ENCODE measurements at places on chromosomes 5 and 9.
A peak's percentile ranks its signal among the peaks of the same experiment; 100 is the strongest.

DNA sequence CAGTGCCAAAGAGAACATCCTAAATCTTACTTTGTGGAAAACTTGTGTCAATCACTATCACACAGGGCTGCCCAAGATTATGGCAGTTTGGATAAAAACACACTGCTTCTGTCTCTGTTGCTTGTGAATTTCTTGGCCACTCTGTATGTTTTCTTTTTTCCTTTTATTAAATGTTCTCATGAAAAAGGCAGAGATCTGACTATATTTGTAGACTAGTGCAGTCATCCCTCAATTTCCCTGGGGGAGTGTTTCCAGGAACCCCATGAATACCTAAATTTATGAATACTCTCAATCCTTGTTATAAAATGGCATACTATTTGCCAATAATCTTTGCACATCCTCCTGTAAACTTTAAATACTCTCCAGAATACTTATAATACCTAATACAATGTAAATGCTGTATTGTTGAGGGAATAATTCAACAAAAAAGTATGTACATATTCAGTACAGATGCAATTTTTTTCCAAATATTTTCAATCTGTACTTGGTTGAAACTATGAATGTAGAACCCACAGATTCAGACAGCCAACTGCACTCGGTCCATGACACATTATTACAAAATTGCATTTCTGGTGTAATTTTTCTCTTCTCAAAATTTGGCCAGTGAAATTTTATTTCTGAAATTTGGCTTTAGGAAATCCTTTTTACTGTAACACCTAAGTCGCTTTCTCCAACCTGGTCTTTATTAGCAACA, 391.9 kb upstream of the PRR16 start:
- no peak for DNase-seq

DNA sequence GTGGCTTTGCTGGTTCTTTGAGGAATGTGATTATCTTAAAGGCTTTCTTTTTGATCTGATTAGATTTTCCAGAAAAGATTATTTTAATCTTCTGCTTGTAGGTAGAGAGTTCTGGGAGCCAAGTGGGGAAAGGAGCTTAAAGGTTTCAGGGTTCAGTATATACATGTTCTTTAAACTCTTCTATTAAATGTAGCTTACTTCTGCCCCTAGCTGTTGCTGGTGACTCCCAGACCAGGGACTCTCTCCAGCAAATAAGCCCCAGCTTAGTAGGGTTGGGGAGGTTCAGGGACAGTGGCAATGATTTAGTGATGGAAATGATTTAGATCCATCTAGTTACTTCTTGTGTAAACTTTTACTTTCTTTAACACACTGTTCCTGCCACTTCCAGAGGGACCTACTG, 72.2 kb downstream of the SLC12A2 start:
- no peak for DNase-seq

GRCh38 chr5:173399851-173400250, 71.6 kb upstream of the STC2 start:
- no peak for DNase-seq

DNA sequence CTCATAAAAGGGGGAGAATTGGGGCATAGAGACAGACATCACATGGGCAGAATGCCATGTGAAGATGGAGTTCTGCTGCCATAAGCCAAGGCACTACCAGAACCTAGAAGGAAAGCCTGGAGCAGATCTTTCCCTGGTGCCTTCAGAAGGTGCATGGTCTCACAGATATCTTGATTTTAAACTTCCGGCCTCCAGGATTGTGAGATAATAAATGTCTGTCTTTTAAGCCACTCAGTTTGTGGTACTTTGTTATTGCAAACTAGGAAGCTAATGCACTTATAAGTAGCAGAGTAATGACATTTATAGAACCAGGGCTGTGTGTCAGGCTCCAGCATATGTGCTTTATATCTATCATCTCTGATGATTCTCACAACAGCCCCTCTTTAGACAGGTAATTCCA, 130.4 kb downstream of the ASTN2 start:
- no peak for DNase-seq

DNA sequence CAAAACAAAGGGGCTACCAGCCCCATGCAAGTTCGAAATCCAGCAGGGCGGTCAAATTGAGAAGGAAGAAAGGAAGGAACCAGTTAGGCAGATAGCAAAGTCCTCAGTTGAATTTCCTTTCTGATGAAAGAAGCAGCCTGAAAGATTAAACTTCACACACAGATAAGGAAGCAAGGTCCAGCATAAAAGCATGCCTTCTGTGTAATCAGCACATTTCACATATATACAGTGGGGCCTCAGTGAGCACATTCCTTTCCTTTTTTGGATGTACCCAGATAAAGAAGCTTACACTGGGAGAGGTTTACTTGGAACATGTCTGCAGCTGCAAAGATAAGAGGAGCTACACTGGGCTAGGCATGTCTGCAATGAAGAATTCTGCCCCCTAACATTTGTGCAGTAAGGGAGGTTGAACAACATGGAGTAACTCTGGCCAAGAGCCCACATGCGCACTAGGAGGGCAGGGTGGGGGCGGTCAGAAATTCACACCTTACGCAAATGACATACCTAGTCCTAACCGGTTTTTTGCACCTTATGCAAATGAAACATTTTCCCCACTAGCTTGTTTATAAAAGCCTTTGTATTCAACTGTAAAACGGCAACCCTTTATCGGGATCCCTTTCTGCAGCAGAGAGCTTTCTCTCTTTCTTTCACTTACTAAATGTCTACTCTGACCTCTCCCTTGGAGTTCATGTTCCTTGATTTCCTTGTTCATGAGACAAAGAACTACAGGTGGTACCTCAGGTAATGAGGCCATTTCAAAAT, 149.7 kb upstream of the FBXL17 start:
- DNase-seq = no peak

DNA sequence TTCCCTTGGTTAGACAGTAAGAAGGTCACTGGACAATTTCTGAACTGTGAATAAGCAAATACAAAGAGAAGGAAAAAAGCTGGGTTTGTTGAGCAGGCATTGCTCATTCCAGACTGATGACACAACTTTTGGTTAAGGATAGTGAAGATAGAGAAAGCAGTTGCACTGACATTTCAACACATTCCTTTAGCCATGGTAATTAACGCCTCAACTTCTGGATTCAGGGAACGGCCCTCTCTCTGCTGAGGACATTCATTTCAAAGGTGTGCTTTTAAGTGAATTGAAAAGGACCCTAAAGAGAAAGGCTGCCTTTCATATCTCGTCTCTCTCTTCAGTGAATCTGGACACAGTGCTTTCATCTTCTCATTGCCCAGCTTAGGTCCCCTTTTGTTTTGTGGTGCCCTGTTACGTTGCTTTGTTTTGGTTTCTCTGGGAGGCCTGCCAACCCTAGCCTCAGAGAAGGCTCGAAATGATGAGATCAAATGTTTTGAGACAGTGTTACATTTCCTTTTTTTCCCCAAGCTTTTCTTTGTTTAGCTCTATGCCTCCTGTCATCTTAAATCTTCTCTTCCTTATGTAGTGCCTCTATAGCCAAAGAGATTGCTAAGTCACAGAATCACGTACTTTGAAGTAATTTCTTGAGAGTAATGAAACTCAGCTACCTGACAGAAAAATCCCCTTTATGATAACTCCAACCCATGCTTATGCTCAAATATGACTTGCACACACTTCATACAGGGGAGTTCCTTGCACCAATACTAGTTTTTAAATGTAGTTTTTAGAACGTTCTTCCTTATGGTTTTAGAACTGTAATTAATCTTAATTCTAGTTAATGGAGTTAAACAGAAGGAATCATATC, 94.4 kb upstream of the IFNE start:
- peak; percentile 27 for DNase-seq

- DNase-seq = no peak
Measured at GRCh38 chr9:7209990-7210389, 452.2 kb downstream of the KDM4C start.

- no peak for DNase-seq
Measured at GRCh38 chr5:33816791-33817190, 75.0 kb downstream of the ADAMTS12 start.

DNA sequence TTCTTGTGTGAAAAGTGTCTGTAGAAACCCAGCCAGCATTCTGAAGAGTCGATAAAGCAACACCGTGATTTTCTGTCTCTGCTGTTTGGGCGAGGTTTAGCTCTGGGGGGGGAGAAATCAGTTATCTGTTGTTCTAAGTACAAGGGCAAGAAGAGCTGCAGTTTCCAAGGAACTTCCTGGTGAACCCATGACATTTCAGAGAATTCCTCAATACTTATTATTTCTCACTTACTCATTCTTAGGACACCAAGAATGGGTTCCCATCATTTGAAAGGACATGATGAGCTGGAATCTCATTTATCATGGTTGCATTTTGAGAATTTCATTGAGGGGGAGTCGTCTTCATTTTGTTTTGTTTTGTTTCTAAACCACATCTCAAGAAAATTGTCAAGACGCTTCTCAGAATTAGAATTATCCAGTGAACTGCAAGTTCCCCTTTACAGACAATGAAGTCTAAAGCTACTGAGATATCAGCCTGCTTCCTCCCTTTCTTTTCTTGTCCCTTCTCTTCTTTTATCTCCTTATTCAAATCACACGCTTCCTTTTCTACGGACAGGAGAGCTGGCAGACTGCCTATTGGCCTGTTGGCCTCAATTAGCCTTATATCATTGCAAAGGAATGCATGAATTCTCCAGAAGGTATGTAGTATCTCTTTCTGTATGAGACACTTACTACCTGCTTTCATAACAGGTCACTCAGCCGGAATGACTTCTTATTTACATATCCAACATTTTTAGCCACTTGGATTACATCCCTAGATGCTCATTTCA, 53.7 kb downstream of the ZNF462 start:
- no peak for DNase-seq

DNA sequence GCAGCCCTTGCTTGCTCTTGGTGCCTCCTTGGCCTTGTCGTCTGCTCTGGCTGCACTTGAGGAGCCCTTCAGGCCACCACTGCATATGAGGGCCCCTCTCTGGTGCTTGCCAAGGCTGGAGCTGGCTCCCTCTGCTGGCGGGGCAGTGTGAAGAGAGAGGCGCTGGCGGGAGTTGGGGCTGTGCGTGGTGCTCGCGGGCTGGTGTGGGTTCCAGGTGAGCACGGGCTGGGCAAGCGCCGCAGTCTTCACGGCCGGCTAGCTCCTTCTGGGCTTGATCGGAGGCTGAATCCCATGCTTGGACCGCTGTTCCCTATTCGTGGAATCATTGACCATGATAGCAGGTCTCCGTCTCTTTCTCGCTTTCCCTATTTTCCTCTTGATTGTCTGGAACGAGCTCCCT, 56.5 kb downstream of the XRCC4 start:
- DNase-seq = no peak

DNA sequence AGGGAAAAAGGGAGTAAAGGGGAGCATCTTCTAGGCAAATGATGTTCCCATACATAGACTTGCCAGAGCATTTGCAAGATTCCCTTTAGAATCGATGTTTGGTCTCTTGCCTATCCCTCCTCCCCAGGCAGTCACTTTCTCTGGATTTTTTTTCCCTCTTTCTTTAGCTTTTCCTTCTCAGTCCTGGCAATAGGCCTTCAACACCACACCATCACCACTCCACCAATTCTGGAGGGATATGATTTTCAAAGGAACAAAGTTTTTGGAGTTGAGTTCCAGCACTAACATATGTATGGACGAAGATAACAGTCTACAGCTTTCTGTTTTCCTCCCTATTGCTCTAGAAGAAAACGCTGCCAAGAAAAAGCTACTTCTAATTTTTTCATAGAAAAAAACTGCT, 377.4 kb downstream of the PDE4D start:
- no peak for DNase-seq

DNA sequence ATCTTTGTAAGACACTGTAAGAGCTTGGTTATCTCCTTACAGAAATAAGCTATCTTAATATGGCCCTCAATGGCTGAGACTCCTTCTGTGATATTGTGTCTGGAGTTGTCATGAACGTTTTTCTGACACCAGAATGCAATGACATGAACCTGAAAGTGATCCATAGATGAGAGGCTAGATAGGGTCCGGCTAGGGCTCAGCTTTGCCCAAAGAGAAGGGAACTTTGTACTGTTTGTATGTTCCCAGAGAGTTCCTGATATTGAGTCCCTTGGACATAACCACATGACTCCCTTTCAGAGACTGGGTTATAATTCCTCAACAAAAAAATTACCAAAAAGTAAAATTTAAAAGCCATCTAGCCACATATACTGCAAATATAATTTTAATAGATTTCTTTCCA, 575.8 kb upstream of the CLINT1 start:
- DNase-seq = no peak

GRCh38 chr5:171422495-171422894, 3.0 kb downstream of the FGF18 start:
- DNase-seq = no peak

- DNase-seq = no peak
Measured at GRCh38 chr5:171969288-171969880, 37.1 kb downstream of the FBXW11 start.

GRCh38 chr5:64765804-64766504, 2.5 kb downstream of the SREK1IP1 start:
- no peak for DNase-seq

DNA sequence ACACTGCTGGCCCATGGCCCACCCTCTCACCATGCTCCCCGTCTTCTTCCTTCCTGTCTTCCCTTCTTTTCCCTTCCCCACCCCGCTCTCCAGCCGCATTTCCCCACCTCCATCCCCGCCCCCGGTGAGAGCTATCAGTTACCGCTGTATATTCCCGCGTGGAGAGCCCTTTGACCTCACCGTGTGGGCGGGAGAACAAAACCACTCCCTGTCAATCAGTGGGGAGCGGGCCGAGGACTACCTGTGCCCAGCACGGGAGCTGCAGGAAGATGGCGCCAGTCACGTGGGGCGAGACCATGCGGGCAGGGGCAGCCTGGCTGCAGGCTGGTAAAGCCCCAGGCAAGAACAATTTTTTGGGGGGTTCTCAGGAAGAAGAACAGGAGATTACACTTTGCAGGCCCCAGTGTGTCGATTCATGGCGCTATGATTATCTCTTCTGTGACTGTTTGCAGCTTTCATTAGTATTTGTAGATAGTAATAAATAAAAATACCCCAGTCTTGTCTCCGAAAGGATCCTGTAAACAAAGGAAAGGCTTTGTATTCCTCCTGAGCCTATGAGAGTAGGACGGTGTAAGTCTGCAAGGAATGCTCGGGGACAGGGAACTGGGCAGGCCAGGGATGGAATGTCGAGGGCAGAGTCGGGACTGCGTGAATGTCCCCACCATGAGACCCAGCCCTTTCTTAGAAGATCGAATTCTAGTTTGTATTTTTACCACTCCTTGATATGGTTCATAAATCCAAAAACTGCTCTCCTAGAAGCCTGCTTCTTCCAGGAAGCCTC, 14.8 kb upstream of the DMRT1 start:
- DNase-seq = no peak

DNA sequence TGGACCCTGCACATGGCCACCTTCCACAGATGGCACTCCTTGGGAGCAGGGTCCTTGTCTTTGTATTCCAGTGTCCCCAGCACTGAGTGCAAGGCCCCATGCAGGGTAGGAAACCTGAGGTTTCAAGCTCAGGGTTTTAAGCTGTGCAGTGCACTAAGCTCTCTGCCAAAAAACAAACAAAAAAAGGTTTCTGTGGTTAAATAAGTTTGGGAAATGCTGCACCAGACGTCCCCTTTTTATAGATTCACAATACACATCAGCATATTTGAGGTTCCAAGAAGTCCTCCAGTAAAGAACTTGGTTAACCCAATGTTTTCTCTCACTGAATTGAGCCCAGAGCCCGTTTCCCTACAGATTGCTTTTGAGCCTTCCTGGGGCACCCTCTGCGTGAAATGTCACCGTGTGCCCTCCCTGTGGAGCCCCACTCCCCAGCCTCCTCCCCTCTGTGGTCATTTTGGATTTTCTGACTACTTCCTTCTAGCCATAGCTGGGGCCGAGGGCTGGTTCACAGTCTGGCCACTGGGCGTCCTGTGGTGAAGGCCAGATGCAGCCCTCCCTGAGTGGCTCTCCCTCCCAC, 17.1 kb downstream of the DELE1 start:
- DNase-seq = no peak

Measured in activated naive CD4-positive, alpha-beta T cell treated with Interleukin-2 at 50 U/mL for 16 hours (primary cell).